ENCODE measurements at places on chromosomes 6 and 20.

- no peak for DNase-seq
Observed at GRCh38 chr6:125340991-125341390, 39.2 kb upstream of the HDDC2 start.

DNA sequence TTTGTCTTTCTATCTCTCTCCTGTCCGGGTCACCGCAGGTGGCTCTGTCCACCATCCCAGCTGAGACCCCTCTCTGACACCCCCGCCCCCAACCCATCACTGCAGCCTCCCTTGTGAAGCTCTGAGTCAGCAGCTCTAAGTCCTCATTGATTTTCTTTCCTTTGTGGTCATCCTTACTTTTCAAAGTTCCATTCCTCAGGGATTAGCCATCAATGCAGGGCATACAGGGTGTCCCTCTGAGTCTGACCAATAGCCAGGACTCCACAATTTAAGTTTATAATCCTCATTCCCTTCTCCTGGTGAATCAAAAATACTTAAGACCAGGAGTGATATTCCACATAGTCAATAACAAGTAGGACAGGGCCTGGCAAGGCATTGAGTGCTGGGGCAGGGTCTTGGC, 333.3 kb upstream of the CNR1 start:
- DNase-seq: no peak

GRCh38 chr20:50381771-50382593, 128.2 kb upstream of the PTPN1 start:
- DNase-seq: no peak

DNA sequence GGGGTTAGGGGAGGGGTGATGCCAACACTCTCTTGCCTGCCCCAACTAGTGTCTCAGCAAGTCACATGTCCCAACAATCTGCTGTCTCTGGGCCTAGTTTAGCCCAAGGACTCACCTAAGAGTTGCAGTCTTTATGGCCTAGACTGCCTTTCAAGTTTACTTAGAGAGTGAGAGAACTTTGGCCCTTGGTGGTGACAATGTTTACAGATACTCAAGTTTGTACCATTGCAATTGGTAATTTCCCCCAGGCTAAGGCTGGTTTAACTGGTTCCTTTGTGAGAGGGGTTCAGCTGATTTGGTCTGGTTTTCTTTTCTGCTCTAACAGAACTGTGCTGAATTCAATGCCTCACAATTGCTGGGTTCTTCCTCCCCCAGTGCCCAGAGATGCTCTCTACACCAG, 1279.9 kb upstream of the EYS start:
- no peak for DNase-seq

- no peak for DNase-seq
Observed at GRCh38 chr6:145819994-145820393, 5.4 kb upstream of the FBXO30 start.

DNA sequence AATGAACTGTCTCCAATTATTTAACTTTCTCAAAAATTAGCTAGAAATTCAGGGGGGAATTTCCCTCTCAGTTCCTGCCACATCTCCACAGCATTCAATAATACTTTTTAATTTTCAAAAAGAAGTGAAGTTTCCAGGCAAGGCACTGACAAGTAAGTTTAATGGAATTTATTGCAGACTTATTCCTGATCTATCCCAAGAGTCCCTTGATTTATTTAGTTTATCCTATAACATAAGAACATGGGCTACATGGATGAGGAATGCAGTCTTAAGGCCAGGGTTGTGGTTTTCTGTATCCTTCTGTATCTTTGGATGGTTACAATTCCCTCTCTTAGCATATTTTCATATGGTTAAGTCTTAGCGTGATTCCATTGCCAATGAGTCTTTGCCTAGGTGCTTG, 126.5 kb downstream of the TSHZ2 start:
- DNase-seq: no peak

- DNase-seq: no peak
Observed at GRCh38 chr20:33811776-33812151, 616 bp downstream of the CHMP4B start.

DNA sequence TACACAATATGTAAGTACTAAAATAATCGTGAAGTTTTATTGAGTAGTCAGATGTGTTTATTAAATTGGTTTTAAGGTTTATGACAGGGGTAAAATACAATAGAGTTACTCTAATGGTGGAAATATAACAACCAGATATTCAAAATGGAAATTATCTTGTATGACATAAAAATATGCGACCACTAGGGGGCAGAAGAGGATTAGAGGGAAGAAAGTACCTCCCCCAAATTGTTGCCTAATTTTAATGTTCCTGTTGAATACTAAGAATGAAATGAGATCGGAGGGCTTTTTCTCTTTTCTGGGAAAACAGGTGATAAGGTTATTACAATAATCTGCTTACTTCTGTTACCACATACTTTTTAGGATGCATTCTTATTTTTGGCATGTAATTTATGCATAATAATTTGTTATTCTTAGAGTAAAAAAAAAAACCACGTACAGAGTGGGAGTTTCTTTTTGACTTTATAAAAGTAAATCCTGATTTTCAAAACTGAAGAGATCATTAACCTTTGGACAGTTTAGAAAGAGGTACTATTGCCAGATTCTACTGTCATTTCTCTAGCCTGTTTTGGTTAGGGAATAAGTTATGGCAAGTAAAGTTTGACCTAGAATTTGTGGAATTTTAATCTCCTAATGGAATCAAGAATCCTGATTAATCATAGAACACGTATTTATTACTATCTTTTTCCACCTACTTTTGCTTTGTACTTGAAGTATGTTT, 159.2 kb downstream of the CD109 start:
- DNase-seq: no peak

DNA sequence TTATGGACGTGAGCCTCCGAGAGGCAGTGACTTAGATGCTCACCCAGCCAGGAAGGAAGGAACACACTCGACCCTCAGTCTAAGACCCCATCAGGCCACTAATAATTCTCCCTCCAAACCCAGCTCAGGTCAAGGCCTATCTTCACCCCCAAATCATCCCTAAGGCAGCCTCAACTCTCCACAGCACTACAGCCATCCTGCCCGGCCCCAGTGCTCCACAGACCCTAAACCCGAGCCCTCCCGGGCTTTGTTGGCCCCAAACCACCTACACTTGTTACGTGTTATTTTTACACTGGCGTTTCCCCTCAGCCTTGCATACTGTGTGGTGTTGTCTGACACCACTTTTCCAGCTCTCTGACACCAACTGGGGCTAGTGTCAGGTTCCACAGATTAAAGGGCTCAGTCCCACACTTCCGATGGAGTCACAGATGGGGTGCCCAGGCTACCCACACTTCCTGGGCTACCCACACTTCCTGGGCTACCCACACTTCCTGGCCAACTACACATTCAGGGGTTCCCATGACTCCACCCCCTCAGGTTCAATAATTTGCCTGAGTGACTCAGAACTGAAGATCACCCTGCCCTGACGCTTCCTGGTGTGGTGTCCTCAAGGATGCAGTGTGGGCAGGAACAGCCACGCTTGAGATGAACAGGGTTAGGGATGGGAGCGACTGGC, 25.3 kb downstream of the RBCK1 start:
- DNase-seq: no peak

- no peak for DNase-seq
Observed at GRCh38 chr6:125445054-125445453, 143.3 kb upstream of the HDDC2 start.

DNA sequence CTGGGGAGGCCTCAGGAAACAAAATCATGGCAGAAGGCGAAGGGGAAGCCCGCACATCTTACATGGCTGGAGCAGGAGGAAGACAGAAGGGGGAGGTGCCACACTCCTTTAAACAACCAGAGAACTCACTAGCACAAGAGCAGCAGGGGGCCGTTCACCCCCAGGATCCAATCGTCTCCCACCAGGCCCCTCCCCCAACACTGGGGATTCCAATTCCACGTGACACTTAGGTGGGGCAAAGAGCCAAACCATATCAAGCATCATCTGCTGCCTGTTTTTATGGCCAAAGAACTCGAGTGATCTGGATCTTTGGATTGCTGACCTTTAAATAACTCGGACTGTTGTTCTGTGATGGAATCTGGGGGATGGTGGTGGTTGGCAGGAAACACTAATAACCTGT, 28.0 kb downstream of the PNLDC1 start:
- DNase-seq: no peak

DNA sequence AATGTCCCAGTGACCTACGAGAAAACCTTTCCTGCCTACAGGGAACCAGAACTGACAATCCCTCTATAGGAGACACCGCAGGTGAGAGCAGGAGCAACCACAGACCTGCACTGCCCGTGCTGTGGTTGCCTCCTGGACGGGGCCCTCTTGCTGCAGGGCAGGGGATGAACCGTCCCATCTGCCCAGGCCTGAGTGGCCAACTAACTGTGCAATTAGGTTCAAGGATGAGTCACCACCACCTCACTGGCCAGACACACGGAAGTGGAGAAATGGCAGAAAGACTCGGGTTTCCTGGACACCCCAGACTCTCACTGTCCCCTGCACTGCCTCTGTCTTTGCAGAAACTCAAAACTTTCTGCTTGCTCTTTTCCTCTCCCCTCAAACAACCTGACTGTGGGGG, 13.8 kb upstream of the HLA-G start:
- no peak for DNase-seq

DNA sequence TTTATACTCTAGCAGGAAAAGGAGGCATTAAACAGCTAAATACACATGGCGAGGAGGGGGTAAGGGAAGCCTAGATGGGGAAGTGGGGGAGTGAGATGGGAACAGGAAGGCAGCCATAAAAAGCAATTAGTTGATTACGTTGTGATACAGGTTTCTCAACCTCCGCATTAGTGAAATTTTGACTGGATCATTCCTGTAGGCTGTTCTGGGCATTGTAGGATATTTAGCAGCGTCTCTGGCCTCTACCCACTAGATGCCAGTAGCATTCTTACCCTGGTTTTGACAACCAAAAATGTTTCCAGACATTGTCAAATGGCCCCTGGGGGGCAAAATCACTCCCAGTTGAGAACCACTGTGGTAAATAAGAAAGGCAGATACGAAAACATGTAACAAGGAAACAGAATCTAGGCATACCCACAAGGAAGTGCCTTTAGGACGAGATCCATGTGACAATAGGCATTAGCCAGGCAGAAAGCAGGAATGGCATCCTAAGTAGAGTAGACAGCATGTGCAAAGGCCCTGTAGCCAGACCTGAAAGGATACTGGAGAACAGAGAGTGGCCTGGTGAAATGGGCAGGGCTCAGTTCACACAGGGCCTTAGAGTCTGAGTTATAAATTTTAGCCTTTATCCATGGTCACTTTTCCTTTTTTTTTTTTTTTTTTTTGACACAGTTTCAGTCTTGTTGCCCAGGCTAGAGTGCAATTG, 25.8 kb upstream of the PTPN1 start:
- no peak for DNase-seq

DNA sequence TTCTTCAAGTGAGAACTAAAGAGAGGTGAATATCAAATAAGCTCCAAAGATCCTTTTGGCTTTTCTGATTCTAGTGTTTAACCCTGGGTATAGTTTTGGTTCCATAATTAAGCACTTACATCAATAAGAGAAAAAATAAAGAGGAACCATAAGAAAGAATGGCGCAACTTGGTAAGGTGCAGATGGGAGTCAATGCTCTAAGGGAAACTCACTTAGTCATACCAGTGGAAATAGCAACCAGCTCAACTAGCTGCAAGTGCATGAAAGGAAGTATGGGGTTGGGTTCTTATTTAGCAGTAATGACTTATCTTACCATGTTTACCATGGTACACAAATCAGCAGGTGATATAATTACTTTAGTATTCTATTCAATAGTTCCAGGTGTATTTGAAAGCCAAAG, 296.5 kb upstream of the RUNX2 start:
- no peak for DNase-seq

- DNase-seq: no peak
Observed at GRCh38 chr6:20223141-20223540, 10.9 kb upstream of the MBOAT1 start.
